AG09309 (cell line): ENCODE measurements at places on chromosomes 5 and 9.

DNA sequence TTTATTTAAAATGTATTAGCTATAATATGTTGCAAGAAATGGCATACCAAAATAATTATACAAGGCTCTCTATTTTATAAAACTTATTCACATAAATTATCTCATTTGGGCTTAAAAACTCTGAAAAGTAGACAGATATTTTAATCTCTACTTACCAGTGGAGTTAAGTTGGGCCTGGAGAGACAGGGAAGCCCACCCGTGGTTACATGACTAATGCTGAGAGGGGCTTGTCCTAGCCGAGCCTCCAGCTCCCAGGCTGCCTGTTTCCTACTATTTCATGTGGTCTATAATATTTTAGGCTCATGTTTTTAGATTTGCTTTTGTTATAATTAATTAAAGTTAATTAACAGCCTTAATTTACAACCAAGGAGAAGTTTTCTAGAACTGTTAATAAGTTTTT is 20.9 kb upstream of the ASPN start:
- DNase-seq = no peak

DNA sequence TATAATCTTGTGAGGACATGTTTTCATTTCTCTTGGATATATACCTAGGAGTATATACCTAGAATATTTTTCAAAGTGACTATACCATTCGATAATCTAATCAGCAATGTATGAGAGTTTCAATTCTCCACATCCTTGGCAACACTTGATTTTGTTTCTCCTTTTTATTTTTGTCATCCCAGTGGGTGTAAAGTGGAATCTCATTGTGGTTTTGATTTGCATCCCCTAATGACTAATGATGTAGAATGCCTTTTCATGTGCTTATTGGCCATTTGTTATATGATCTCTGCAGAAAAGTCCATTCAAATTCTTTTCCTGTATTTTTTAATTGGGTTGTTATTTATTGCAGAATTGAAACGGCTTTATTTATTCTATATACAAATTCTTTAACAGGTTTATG is 15.2 kb downstream of the ZCCHC9 start:
- DNase-seq = no peak

DNA sequence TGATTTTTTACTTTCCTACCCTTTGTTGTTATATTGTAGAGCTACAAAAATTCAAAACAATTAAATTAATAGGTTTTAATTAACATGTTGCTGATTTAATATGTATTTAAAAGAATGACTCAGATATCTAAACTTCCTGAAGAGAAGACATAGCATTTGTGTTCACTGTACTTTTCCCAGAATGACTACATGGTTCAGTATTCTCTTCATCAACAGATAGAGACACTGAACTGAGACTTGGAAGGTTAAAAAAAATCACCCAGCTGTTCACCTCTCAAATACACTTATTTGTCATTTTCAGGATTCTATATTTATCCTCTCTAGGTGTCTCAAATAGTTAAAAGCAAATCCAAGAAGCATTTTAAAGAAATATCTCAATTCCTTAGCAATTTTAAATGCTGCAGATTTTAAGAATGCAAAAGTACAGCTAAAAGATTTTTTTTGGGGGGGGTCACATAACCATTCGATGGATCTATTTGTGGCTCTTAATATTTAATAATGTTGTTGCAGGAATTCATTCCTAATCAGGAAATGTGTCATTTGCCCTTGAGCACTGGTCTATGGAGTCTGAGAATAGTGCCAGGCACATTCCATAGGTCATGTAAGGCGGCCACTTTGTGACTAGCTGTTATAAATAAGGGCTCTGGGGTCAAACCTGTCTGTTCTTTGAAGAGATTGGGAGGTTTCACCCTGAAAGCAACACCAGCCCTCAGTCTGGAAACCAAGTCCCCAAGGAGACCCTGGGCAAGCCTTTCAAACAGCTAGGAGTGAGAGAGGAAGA is 463.1 kb downstream of the NR2F1-AS1 start:
- no peak for DNase-seq

DNA sequence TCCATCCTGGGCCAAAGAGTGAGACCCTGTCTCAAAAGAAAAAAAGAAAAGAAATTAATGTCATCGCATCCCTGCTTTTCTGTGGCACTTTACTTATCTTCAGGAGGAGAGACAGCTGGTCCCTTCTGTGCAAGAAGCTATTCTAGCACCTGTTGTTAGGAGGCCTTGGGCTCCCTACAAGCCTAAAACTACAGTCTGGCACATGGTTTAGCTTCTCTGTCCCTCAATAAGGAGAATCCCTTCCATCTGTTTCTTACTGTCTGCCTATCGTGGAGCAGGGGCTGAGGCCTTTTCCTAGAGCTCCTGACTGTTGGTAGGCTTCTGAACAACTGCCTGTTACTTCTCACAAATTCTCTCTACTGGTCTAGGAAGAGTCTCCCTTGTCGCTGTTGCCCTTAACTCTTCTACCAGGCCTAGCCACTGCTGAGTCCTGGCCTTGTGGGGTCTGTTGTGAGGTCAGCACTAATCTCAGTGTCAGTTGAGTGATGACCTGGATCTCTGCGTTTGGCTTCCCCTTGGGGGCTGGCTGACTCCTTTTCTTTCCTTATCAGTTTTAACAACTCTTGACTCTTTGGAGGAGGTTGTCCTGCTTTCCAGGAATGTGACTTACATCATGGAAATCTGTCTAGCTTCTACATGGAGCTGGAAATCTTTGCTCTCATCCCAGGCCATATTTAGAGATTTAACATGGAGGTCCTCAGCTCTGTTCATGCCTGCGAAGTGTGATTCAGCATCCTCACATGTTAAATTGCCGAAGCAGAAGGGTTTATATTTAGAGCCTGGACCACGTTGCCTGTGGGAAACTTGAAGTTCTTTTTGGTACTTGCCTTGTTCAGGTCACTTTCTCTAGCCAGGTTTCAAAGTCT is 5.7 kb upstream of the GARNL3 start:
- DNase-seq = no peak

GRCh38 chr9:116275418-116276195 is 122.0 kb downstream of the PAPPA start:
- DNase-seq = no peak

GRCh38 chr5:79086116-79086515 is 16.5 kb downstream of the BHMT2 start:
- no peak for DNase-seq

DNA sequence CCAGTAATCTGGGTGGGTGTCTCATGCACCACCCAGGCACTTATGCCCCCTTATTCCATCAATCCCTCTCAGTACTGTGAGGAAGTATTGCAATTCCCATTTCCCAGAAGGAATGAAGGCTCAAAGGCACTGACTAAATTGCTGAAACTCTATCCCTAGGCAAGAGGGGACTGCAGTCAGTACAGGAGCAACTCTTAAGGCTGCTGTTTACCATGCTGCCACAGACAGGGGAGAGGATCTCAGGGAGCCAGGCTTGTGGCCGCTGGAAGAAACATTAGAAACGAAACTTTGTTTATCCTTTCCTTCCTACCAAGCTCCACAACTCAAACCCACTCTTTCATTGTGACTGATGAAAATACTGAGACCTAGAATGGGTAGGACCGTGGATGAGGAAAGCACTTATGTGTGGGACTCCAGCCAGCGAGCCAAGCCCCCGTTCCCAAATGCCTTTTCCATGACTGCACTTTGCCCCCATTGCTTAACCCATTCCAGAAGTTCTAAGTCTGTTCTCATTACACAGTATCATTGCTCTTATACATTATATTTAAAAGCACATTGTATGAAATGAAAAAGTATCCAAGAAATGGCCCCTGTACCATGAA is 54.3 kb downstream of the TLE1 start:
- no peak for DNase-seq

DNA sequence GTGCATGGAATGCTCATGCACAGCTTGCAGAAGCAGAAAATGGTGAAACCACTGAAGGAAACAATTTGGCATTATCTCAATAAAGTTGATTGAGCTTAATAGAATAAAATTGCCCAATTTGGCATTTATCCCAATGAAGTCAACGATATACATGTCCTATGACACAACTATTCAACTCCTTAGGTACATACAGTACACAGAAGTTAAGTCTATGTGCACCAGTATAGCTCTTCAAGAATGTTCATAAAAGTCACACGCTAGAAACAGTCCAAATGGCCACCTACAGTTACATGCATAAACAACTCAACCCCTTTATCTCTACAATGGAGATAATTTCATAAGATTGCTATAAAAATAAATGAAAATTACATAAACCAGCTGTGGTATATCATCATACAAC is 184.5 kb downstream of the DENND1A start:
- DNase-seq = no peak

- peak; percentile 86 for DNase-seq
These were observed 30.4 kb downstream of the NFX1 start for GRCh38 chr9:33320568-33321261.

DNA sequence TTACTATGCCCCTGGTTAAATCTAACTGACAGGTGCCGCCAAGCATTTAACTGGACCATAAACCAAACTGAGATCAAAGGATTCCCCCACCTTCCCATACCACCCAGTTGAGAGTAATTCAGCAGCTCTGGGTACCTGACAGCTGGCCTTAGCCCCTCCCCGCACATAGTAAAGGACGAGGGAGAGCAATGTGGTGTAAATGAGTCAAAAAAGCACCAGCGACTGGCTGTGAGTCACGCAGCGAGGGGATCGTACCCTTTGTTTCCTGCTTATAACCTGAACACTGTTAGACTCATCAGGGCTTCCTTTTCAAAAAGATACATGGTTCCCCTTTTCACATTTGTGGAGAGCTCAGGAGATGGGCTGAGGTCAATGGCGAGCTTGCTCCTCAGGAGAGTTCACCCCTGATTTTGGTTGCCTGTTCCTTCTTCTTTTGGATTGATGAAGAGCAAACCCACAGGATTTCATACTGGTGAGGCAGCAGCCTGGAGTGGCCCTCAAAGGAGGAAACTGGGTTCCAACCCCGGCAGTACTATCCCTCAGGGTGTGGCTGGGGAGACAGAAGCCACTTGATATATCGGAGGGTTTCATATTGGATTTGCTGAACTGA is 71.5 kb downstream of the ANKRD33B start:
- DNase-seq = no peak

GRCh38 chr9:90801241-90801972 is at the start of gene SYK:
TSS of gene SYK (plus strand) at chr9:90801819. CDS start at chr9:90843899, 42,080 bp downstream.
- no peak for DNase-seq

GRCh38 chr9:97363661-97364299 is 48.1 kb upstream of the TDRD7 start:
- DNase-seq = no peak

- DNase-seq = peak; percentile 48
These were observed 56.4 kb downstream of the PFDN1 start for GRCh38 chr5:140246378-140247122.

DNA sequence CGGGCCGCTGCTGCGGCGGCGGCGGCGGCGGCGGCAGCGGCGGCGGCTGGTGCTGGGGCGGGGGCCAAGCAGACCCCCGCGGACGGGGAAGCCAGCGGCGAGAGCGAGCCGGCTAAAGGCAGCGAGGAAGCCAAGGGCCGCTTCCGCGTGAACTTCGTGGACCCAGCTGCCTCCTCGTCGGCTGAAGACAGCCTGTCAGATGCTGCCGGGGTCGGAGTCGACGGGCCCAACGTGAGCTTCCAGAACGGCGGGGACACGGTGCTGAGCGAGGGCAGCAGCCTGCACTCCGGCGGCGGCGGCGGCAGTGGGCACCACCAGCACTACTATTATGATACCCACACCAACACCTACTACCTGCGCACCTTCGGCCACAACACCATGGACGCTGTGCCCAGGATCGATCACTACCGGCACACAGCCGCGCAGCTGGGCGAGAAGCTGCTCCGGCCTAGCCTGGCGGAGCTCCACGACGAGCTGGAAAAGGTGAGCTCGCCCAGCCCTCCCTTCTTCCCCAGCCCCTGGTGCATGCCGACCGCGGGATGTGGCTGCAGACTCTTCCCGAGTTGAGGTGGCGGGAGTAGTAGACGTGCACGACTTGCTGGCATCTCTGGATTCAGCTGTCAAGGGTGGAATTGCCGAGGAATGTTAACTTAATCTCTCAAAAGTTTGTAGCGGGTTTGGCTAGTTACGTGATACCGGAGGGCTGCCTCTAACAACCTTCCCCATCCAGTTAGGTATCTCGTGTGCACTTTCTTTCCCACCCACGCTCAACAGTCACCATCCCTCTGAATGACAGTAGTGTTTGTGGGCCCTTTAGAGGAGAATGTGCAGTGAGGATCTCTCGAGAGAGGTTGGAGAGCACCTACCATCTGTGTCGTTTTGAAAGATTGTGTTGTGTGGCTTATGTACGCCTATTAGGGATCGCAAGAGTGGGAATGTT is 932 bp downstream of the SLC12A2 start:
- DNase-seq = no peak

DNA sequence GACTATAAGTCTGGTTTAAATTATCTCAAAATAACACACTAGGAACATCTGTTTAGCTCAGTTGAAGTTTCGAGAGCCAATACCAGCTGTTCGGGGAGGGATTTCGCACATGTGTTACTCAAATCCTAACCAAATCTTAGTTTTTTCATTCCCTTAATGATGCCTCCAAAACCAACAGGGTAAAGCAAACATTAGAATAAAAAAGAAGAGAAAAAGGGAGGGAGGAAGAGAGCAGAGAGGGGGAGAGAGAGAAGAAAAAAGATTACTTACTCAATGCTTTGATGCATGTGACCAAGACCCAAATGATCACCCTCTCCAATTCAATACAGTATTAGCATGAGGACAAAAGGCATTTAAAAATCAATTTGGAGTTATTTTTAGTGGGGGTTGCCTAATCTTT is 86.0 kb upstream of the NR5A1 start:
- DNase-seq = no peak

DNA sequence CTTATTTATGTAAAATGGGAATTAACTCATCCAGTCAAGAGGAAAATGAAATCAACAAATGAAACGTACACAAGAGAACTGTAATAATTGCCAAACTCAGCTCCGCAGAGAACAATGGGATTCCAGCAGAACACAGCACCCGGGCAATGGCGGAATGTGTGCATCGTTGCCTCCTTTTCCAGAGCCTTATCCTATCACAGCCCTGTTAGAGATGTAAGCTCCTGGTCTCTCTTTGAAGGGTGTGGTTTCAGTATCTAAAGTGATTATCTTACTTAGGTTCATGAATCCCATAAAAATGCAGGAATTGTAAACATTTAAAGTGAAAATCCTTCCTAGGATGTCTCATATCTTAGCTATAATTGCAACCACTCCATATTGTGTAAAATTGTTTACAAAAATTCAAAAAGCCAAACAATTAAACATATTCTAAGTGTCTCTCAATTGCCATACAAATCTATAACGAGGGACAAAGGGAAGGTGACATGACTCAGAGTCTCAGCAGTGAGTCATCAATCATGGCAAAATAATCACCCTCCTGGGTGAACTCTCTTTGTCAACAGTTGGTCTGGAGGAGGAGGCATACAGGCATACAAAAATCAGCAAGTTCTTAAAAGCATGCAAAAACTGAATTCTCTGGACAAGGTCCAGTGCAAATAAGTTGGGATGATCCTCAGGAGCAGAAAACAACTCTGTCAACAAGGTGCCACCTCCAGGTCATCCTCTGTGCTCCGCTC is 22.6 kb downstream of the SEMA5A start:
- no peak for DNase-seq

- DNase-seq = no peak
These were observed 47.5 kb upstream of the EGFLAM start for GRCh38 chr5:38210676-38211353.

- DNase-seq = no peak
These were observed 190.3 kb downstream of the TMEM167A start for GRCh38 chr5:82886911-82887310.

GRCh38 chr5:32230356-32231099 is 56.4 kb upstream of the GOLPH3 start:
- DNase-seq = no peak
